Right lobe of liver (tissue), 6 donors: ENCODE measurements at places on chromosomes 1 and 21. TPM values are rescaled to one million over a fixed set of nuclear protein-coding genes. Genes with fewer than 3 reads are reported as not detected.

DNA sequence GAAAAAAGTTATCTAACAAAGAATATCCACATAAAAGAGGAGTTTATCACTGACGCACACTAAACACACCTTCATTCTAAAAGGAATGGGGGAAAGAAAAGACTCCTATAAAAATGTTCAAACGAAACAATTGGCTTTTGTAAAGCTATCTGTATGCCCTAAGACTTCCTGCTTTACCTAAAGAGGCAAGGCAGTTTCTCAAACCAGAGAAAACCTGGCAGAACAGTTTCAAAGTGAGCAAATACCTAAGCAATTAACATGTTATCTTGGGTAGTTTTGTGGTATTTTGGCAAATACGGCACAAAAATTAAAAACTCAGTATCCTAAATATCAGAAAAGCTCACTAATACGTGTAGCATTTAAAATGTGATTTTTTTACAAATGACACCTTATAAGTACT lies 1.9 kb downstream of the PUM1 start:
- DNase-seq, result no peak

GRCh38 chr1:84428235-84428634 lies 30.0 kb downstream of the DNASE2B start:
- DNase-seq, result no peak

HES4 gene
- 19.9 TPM for total RNA-seq

DNA sequence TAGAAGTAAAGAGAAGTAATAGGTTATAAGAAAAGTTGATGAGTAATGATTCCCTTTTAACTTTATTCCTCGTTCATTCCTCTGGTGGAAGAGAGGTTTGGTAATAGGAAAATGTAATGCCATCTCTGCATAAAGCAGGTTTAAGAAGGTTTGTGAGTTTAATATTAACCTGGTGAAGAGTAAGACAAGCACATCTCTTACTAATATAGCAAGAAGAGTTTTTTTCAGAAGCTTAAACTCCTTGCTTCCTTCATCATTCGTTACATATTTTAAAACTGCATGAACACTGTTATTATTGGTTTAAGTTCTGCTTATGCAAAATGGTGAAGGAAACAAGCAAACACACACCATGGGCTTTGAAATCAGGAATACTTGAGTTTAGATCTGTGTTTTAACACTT lies 9.2 kb upstream of the PLA2G4A start:
- no peak for DNase-seq

DNA sequence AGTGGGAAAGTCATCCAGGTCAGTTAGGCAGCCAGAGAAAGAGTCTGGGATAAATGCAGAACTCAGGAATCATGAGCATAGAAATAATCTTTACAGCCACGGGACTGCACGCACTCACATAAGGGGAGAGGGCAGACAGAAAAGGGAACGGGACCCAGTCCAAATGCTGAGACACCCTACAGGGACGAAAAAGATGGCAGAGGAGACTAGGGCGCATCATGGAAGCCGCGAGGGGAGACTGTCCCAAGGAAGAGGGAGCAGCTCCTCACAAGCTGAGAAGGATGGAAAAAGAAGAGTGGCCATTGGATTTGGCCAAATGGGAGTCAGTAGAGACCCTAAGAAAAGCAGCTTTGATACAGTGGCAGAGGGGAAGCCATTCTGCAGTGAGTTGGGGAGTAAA lies 102.9 kb upstream of the TLR5 start:
- no peak for DNase-seq

GPR3 gene
- not detected for total RNA-seq
